ENCODE measurements at places on chromosomes 13 and 19.

GRCh38 chr13:71659404-71659803, 207.6 kb downstream of the DACH1 start:
- no peak for DNase-seq

DNA sequence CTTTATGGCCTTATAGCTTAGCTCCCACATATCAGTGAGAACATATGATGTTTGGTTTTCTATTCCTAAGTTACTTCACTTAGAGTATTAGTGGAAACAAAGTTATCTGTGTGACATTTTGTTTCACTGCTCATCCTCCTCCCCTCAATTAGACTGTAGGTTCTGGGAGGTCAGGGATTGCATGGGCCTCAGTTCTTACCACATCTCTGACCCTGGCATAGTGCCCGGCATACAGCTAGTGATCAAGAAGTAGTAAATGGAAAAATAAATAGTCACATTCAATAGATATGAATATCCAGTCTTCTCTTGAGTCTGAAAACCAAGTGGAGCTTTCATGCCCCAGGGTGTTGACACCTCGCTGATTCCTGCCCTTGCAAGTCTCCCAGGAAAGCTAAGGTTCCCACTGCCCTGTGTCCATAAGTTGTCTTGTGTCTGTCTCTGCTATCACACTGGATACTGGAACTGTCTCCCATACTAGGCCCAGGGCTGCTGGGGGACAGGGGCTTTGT, 249.5 kb upstream of the TSHZ3 start:
- no peak for DNase-seq

DNA sequence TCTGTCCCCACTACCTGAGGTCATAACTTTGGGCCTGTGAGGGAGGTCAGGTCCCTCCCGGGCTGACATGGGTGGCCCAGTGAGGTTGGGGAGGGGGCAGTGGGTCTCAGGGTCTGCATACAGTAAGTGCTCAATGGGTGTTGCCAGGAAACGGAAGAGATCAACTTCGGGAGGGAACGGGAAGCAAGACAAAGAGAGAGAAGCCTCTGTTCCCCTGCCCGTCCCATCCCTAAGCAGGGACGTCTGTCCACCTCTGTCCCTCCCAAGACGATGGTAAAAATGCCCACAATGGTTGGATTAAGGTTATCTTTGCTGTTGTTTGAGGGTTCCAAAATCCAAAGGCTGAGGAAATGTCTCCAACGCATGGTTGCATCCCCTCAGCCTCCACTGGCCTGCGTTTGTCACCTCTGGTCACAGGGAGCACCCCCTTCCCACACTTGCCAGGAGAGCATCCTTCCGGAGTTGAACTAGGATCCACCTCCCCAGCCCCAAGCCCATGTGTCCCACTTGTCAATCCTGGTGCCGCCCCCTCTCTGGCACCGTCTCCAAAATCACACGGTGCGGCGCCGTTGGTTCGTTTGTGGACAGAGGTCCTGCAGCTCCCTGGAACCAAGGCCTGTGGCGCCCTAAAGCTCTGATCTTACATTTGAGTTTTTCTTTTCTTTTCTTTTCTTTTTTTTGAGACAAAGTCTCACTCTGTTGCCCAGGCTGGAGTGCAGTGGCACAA, 774 bp upstream of the HOMER3 start:
- DNase-seq = no peak

- DNase-seq = peak; percentile 74
Measured at GRCh38 chr19:10289836-10290356, at the start of gene ICAM5. TSS of gene ICAM5 (plus strand) at chr19:10289952. CDS start at chr19:10290044, 92 bp downstream.
